Stimulated activated CD4-positive, alpha-beta T cell treated with anti-CD3 and anti-CD28 coated beads, Interleukin-1b, Interleukin-23, amount 100 ng/mL, for 1 hour (primary cell): ENCODE measurements at places on chromosomes 16 and 17.
A peak's percentile ranks its signal among the peaks of the same experiment; 100 is the strongest.

DNA sequence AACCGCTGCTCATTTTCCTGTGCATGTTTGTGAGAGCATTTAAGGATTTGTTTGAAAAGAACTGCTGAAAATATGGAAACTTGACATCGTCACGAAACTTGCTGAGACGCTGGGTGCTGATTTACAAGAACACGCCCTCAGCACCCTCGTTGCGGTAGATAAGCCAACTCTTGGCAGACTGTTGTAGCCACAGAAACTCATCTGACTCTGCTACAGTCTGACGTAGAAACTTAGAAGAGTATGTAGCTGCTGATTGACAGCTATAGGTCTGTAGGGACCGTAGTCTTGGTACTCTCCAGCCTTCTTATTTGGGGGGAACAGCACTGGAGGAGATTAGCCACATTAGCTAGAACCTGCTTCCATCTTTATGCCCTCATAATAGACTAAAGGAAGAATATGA lies 36.1 kb upstream of the MYH2 start:
- no peak for DNase-seq

- no peak for DNase-seq
Observed at GRCh38 chr16:10368969-10369551, 16.8 kb upstream of the ATF7IP2 start.

- no peak for DNase-seq
Observed at GRCh38 chr16:57531253-57531575, 5.2 kb downstream of the CCDC102A start.

DNA sequence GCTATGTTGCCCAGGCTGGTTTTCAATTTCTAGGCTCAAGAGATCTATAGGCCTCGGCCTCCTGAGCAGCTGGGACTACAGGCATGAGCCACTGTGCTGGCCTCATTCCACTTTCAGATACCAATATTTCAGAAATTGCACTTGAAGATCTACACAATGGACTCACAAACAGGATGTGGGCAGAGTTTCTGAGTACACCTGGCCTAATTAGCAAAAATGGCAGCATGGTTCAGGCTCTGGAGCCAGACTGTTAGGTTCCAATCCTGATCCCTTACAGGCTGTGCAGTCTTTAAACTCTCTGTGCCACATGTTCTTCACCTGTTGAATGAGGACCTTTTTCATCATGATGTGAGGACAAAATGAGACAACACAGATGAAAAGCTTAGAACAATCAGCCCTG lies 32.2 kb downstream of the RNF157 start:
- no peak for DNase-seq

DNA sequence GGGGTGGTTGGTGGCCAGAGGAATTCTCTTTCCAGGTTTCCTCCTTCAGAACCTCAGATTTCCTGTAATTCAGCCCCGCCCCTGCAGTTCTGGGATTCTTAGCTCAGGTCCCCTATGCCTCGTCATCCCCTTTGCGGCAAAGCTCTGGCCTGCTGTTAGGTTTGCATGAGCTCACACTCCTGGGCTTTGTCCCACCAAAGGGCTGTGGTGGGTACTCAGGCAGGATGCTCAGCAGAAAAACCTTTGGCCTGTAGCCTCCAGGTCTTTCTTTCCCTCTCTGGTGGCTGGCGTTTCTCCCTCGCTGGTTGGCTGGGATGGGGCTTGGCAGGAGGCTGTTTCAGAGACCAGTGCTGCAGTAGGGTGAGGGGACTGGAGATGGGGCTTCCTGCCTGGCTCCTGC lies 9.6 kb upstream of the PLEKHG4 start:
- DNase-seq = no peak

GRCh38 chr17:33925649-33926048 lies 329.4 kb upstream of the CCL2 start:
- no peak for DNase-seq

DNA sequence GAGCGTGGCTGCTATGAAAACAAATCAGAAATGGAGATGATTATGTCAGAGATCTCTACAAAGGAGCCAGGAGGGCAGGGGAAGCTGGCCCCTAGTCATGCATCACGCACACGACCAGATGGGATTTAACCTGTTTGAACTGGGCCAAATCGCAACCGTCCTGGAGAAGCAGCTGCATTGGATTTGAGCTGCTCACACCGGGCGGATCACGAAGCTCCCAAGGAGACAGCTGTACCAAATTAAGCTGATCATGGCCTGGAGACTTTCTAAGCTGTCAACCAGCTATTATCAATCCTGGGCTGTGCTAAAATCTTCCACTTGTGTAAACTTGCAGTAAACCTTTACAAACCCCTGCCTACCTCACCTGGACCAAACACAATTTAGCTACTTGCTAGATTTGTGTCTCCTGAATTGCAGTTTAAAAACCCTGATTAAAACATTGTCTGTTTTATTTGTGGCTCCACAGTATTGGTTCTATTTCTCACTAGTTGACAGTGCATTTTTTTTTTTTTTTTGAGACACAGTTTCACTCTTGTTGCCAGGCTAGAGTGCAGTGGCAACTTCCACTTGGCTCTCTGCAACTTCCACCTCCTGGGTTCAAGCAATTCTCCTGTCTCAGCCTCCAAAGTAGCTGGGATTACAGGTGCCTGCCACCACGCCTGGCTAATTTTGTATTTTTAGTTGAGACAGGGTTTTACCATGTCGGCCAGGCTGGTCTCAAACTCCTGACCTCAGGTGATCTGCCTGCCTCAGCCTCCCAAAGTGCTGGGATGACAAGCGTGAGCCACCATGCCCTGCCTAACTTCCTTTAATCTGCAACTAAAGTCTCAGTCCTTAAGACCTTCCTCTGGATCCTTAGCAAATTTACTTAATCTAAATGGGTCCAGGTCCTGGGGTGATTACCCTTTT lies 98.3 kb upstream of the GRIN2A start:
- no peak for DNase-seq

- DNase-seq = no peak
Observed at GRCh38 chr16:48292452-48292851, 45.1 kb upstream of the ABCC11 start.

GRCh38 chr16:50864386-50864785 lies 122.5 kb downstream of the CYLD start:
- DNase-seq = no peak

GRCh38 chr16:51621610-51622009 lies 470.5 kb upstream of the SALL1 start:
- DNase-seq = no peak

DNA sequence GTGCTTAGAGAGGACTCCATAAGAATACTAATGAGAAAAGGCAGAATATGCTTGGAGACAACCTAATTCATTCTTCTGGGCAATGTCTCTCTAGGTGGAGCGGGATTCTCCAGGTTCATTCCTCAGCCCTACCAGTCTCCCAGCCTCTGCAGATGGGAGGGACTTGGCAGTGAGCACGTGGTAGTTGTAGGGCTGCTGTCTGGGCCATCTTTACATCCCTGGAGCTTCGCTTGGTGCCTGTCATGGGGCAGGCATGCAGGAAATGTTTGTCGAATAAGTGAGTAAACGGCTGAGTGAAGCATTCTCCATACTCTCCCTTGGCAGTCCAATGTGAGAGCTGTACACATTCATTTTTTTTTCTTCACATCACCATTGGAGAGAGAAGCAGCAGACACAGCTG lies 387.5 kb downstream of the UTP18 start:
- DNase-seq = no peak

GRCh38 chr17:79549141-79549915 lies 61.5 kb downstream of the RBFOX3 start:
- no peak for DNase-seq

- DNase-seq = no peak
Observed at GRCh38 chr16:12082226-12082887, 105.8 kb downstream of the SNX29 start.

DNA sequence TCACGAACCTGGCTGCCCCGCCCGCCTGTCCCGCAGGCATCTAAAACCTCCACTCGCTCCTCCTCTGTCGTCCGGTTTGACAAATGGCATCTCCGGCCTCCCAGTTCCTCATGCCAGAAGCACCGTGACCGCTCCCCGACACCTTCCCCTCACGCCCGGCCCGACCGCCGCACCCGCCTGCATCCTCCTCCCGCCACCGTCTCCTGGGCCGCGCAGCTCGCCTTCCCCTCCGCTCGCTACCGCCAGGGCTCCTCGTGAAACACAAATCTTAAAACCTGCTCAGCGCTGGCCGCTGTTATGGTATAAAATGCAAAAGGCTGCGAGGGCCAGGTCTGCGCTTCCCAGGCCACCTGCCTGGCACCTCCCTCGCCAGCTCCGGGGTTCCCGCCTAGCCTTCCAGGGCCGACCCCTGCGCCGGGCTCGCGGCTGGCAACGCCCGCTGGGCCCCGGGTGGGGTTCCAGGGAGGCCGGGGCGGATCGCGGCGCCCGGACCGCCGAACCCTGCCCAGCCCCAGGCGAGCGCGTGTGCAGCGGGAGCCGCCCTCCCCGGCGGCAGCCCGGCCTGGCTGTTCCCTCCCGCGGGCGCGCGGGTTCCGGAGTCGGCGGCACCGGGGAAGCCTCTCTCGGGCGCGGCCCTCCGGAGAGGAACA lies 488 bp downstream of the SPSB3 start:
- DNase-seq = no peak

DNA sequence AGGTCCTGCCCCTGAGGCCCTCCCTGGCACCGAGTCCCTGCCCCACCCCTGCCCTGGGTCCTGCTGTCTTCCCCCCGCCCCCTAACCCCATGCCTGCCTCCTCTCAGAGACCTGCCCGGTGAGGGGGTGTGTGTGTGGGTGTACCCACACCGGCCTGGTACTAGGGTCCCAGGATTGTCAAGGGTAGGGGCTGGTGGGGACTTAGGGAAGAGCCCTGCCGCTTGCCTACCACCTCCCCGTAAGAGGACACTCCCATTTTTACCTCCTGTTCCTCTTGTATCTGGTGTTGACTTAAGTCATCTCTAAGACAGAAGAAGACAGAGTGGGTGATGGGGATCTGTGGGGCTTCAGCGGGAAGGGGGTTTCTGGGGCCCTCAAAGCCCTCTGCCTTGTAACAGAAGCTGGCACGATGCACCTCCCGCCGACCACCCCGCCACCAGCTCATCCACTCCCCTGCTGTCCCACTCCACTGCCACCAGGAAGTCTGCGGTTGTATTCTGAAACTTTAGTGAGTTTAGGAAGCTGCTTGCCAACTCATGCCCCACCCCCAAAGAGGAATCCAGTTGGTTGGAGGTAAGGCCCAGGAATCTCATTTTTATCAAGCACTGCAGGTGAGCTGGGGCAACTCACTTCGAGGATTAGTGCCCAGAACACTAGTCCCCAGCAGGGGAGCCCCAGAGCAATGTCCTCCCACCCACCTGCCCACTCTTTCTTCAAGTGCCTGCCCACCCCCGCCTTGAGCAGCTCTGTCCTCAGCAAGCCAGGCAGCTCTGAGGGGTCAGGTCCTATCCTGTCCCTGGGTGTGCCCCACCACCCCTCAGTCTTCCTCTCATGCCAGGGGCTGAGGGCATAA lies 5.6 kb downstream of the SPATA32 start:
- DNase-seq = no peak

- no peak for DNase-seq
Observed at GRCh38 chr17:50111673-50112655, 16.8 kb downstream of the PDK2 start.

GRCh38 chr17:2814481-2815341 lies 18.5 kb downstream of the RAP1GAP2 start:
- DNase-seq = peak; percentile 76

GRCh38 chr16:3063625-3064386 lies 1.6 kb upstream of the IL32 start:
- DNase-seq = no peak

GRCh38 chr17:18176176-18176575 lies 7.5 kb upstream of the ALKBH5 start:
- DNase-seq = no peak
